ENCODE measurements at places on chromosomes 5 and 9. TPM values are rescaled to one million over a fixed set of nuclear protein-coding genes. Genes with fewer than 3 reads are reported as not detected.

Gene BRINP1
- 0.56 TPM for total RNA-seq

Gene PCDHGC4
- total RNA-seq = 0.77 TPM

Gene FBP1
- not detected for total RNA-seq

Gene MVB12B
- 1.4 TPM for total RNA-seq

Gene IFNK
- not detected for total RNA-seq

Gene IL33
- total RNA-seq = 383 TPM

Gene RHOBTB3
- total RNA-seq = 284 TPM

Gene PCDHA10
- total RNA-seq = 0.28 TPM

Gene ENTPD8
- not detected for total RNA-seq

Gene KIAA1958
- total RNA-seq = 2.5 TPM

Gene PDE6A
- not detected for total RNA-seq

Gene CDKN2A
- total RNA-seq = 8.6 TPM

Gene STK10
- total RNA-seq = 29.3 TPM

Gene ZDHHC11
- total RNA-seq = 1.7 TPM

Gene DNAJC25
- total RNA-seq = 13.0 TPM

Gene HEXB
- total RNA-seq = 109 TPM

Gene AGPAT2
- total RNA-seq = 54.1 TPM

Gene EXD3
- total RNA-seq = 18.0 TPM

Gene FOXD4L5
- under 0.01 TPM for total RNA-seq

Gene SCAI
- total RNA-seq = 4.6 TPM

Gene PCDHGA7
- total RNA-seq = 3.7 TPM

Gene CCDC192
- total RNA-seq = not detected

Gene ZNF483
- total RNA-seq = 1.2 TPM

Gene PCDHGA9
- 2.1 TPM for total RNA-seq

Gene IL4
- not detected for total RNA-seq

Gene FSTL4
- total RNA-seq = not detected

All from regular cardiac myocyte (primary cell).